Stimulated activated CD8-positive, alpha-beta memory T cell treated with anti-CD3 and anti-CD28 coated beads, Interleukin-2, amount 100 ng/mL, for 1 hour (primary cell): ENCODE measurements at places on chromosomes 4 and X.

- no peak for DNase-seq
Measured at GRCh38 chr4:185710487-185710995, 101.5 kb downstream of the SORBS2 start.

GRCh38 chr4:98519268-98519977, 139.0 kb downstream of the TSPAN5 start:
- DNase-seq = no peak

DNA sequence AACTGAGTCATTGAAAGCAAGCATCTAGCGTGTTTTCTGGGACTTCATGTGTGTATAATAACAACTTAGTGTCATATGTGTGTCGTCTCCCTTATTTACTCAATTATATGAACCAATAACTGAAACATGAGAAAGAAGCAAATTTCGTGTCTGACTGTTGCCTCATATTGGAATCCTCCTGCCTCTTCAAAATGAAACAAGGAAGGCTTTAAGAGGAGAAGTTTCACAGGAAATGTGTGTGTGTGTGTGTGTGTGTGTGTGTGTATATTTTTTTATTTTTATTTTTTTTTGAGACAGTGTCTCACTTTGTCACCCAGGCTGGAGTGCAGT, 145.8 kb upstream of the SFRP2 start:
- no peak for DNase-seq

GRCh38 chr4:118326585-118326984, 26.2 kb downstream of the PRSS12 start:
- no peak for DNase-seq

DNA sequence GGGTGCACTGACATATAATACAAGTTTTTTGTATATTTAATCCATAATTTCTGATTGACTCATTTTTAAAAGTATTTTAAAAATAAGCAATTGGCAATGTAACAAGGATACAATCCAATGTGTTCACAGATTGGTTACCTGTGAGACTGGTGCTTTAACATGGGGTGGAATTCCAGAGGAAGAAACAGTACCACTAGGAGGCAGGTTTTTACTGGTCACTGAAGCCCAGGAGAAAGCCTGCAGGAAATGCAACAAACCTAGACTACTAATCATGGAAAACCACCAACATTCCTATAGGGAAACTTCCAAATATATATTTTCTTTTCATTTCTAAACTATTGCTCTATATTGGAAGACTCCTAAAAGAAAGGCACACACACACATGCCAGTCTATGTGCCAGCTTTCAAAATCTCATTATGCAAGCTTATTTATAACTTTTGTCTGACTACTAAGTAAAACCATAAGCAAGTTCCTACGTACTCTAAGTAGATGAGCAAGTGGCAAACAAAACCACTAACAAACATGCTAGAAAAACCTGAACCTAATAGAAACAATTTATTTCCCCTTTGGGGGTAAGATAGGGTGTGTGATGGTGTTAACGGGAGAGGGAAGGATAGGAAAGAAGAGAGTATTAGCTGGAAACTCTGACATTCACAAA, 19.2 kb downstream of the G3BP2 start:
- DNase-seq = no peak

GRCh38 chr4:112532267-112532666, 16.3 kb upstream of the NEUROG2 start:
- no peak for DNase-seq

DNA sequence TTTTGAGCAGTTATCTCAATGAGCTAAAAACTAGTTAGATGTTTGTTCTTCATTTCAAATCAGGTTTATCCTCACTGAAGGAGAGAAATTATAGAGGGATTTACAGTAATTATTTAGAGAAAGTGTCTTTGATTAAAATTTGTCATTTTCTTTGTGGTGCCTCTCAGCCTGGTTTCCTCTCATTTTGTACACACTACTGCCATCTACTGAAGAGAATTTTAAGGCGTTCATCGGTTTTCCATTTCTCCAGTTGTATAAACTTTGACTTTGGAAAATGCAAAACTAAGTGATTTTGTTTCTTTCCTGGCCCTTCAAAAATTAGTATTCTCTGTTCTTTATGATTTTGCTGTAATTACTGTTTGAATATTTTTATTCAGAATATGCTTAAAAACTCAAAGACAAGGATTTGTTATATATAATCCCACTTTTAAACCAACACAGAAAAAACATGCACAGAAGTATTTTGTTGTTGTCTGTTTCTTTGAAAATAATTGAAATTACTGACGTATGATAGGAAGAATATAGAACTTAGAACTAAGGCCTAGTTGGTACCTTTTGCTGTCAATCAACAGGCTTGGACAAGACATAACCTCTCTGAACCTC, 34.4 kb upstream of the ANXA3 start:
- no peak for DNase-seq

- DNase-seq = no peak
Measured at GRCh38 chr4:46016306-46016705, 107.5 kb downstream of the GABRG1 start.

GRCh38 chrX:67749536-67749935, 205.7 kb downstream of the AR start:
- no peak for DNase-seq

DNA sequence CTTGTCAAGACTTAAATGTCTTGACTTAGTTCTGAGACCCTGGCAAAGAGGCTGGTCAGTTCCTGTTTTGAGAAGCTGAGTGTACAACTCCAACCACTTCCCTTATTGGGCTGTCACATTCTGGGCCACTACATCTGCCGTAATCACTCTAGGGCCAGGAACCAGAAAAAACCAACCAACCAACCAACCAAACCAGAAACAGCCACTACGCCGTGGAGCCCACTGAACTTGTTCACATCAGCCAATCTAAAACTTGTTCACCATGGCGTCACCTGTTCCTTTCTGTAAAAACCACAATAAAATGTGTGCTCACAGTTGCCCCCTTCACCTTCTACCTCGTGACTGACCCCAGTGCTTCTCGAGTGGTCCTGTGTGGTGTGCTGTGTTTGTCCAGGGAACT, 107.3 kb downstream of the JADE1 start:
- DNase-seq = no peak

DNA sequence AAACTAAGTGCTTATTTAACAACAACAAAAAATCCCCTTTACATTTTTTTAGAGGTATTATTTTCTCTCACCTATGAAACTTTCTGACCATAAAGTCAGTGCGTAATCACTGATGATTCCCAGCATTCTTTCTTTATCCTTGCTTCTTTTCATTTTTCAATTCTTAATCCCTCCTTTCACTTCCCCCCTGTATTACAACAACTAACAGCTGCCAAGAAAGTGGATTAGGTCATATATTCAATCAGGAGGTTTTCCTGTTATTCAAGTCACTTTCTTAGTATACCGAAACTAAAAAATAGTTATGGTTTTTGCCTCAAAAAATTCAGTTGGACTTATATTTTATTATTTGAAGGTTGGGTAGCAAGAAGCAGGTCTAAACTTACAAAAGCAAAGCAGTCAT, 2.1 kb upstream of the STAP1 start:
- DNase-seq = no peak

GRCh38 chr4:145301386-145302080, 121.1 kb upstream of the OTUD4 start:
- DNase-seq = no peak

- no peak for DNase-seq
Measured at GRCh38 chrX:17442898-17443297, 67.9 kb downstream of the NHS start.

DNA sequence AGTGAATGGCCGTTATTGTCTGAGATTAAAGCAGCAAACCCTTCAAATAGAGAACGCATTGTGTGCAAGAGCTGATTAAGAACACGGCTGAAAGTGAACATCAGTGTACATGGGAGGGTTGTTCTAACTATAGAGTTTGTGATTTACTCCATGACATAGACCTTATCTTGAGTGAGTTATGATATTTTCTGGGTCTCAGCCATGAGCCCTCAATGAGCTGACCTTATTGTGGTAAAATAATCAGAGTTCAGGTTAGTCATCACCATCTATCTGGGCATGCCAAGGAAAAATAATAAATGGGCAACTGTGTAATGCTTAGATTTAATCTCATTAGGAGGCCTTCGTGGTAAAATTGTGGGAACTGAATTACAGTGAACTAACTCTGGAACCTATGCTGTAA, 33.2 kb upstream of the CLDN24 start:
- DNase-seq = no peak

- no peak for DNase-seq
Measured at GRCh38 chr4:99821918-99822503, 5.4 kb downstream of the DAPP1 start.

- no peak for DNase-seq
Measured at GRCh38 chr4:108751321-108751720, 11.5 kb downstream of the ETNPPL start.

DNA sequence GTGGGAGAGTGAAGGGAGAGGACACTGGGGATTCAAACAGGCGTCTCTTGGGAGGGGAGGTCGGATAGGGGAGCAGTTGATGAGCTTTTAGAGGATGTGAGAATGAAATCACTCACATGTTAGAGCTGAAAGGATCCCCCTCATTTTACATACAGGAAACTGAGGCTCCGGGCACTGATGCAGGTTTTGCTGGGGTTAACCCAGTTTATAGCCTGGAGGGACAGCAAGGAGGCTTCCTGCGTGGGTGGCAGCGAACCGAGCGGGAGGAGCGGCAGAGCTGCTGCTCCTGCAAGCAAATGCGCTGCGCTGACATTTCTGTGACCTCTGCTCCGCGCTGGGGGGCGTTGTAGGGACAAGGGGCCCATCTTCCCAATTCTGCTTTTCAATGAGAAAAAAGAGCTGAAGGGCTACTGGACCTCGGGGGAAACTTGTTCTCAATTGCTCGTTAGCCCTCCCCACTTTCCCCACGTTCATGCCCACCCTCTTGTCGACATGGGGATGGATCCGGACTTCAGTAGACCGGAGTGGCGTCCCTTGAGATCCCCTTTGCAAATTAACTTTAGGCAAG, 1.2 kb upstream of the NEUROG2 start:
- no peak for DNase-seq

GRCh38 chr4:149793459-149793858, 22.2 kb downstream of the IQCM start:
- DNase-seq = no peak

- no peak for DNase-seq
Measured at GRCh38 chrX:40262157-40263013, 164.6 kb upstream of the BCOR start.

DNA sequence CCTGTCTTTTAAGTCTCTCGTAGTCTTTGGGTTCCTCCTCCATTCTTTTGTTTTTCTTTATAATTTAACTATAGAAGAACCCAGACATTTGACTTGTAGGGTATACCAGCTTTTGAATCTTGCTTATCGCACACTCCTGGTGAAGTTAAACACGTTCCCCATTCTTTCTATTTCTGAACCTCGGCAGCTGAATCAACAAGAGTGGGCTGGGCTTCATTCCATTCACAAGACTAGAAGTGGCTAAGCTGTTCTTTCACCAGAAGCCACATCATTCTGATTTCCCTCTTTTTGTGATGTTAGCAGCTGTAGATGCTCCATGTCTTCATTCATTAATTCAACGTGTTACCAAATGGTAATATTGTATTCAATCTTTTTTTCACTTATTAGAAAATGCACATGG, 167.9 kb downstream of the CORIN start:
- no peak for DNase-seq

- no peak for DNase-seq
Measured at GRCh38 chr4:21596521-21596920, 352.1 kb downstream of the KCNIP4 start.

DNA sequence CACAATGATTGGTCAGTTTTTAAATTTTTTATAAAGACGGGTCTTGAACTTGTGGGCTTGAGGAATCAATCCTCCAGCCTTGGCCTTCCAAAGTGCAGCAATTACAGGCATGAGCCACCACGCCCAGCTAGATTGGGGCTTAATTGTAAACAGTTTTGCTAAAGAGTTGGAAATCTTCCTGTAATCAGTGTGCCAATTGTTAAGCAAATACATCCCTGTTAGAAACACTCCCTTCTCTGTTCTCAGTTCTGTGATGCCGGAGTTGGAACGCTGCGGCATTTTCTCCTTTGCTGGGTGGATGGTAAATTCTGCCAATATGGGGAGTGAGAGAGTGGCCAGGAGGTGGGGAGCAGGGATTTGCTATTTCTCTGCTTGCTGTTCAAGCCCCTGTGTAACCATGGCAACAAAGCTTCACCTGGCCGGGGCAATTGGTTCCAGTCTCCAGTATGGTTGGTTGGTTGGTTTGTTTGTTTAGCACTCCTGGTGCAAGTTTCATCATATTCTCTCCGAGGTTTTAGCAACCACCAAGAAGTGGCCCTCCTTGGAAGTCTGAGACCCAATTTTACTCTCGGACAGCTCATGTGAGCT, 3.0 kb upstream of the SPATA4 start:
- DNase-seq = no peak

GRCh38 chr4:85368240-85368639, 106.7 kb upstream of the ARHGAP24 start:
- no peak for DNase-seq

DNA sequence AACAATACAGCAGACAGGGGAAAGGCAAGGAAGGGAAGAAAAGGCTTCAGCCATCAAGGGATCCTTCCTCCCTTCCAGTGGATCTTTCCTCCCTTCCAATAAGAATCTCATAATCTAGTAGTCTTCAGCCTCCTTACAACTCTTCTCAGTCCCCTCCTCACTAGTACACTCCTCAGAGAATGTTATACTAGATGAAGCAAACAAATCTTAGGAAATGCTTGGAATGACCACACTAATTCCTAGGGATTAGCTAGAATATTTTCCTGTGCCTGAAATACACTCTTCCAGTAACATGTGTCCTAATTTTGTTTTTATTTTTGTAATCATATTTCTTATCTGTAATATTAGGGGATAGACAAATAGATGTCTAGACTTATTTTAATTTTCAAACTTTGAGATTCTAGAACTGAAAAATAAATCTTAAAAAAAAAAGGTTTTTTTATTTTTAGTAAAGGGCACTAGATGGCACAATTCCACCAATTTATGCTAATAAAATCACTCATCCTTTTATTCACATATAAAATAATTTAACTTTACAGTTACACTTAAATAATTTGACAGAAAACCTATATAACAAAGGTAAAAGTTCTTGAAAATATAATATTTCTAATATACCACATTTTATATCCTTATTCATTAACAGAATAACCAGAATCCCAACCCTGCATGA, 7.0 kb upstream of the STPG2 start:
- no peak for DNase-seq
